Retinal pigment epithelial cell (primary cell): ENCODE measurements at places on chromosomes 1 and 21.

- DNase-seq, result no peak
These were observed 899.2 kb downstream of the NCAM2 start for GRCh38 chr21:21897275-21897883.

DNA sequence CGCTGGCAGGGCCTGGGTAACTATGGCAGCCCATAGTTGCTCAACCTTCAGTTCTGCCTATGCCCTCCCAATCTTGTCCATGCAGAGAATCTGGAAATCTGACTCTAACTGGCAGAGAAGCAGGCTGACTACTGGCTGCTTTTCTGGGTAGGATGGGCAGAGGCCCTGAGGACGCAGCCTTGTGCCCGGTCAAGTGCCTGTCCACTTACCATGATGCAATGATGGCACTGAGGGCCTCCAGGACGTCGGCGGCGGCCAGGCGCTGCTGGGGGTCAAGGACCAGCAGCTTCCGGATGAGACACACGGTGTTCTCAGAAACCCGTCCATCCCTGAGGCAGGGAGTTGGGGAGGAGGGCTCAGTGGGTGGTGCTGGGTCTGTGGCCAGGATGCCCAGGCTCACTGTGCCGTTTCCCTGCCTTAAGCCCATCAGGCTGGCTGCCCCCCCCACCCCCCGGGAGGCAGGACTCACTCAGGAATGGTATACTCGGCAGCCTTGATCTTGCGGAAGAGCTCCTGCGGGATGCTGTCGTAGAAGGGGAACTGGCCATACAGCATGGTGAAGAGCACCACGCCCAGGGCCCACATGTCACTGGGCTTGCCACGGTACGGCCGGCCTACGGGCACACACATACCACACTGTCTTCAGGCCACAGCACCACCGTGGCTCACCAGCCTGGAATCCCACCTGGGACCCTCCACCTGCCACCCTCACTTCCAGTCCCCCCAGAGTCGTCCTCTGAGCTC lies 20.4 kb upstream of the EVA1B start:
- DNase-seq, result no peak

- DNase-seq, result peak; percentile 31
These were observed at the start of gene BCL2L15 for GRCh38 chr1:113887402-113888175. BCL2L15 (minus strand) TSS chr1:113887581; CDS start chr1:113887375, 206 bp downstream.

- no peak for DNase-seq
These were observed 29.6 kb downstream of the B3GALT2 start for GRCh38 chr1:193156822-193157142.

- DNase-seq, result peak; percentile 24
These were observed 2.8 kb downstream of the GCSAML start for GRCh38 chr1:247551721-247552120.

DNA sequence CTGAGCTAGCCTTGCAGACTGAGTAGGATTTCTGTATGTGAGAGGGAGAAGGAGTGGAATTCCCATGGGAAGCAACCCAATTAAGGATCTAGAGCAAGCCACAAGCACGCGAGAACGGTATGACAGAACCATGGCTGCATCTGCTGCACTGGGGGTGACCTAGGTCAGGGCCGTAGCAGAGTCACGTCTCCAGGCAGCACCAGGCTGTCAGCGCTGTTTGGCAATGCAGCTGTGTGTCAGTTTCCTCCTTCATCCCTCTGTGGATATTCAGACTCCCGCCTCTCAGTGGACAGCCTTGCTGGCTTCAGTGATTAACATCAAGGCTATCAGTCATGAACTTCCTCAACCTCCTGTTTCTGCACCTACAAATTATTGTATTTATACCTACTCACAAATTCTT lies 118.1 kb upstream of the PPP2R5A start:
- DNase-seq, result peak; percentile 32

- DNase-seq, result no peak
These were observed 210.3 kb downstream of the SETD4 start for GRCh38 chr21:35850029-35850428.

DNA sequence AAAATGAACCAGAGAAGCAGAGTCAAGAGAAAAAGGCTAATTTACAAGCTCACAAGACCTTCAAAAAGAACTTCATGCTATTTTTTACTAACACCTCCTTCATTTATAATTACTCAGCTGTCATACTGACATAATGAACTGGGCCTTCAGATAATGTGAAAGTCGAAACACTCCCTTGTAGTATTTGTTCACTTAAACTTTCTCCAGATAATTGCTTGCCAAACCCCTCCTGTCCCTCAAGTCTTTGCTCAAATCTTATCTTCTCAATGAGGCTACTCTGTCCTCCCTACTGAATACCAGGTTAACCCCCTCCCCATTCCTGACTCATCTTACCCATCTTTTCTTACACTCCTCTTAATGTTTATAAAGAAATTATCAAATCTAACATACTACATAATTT lies 11.1 kb upstream of the MAP3K21 start:
- DNase-seq, result no peak

DNA sequence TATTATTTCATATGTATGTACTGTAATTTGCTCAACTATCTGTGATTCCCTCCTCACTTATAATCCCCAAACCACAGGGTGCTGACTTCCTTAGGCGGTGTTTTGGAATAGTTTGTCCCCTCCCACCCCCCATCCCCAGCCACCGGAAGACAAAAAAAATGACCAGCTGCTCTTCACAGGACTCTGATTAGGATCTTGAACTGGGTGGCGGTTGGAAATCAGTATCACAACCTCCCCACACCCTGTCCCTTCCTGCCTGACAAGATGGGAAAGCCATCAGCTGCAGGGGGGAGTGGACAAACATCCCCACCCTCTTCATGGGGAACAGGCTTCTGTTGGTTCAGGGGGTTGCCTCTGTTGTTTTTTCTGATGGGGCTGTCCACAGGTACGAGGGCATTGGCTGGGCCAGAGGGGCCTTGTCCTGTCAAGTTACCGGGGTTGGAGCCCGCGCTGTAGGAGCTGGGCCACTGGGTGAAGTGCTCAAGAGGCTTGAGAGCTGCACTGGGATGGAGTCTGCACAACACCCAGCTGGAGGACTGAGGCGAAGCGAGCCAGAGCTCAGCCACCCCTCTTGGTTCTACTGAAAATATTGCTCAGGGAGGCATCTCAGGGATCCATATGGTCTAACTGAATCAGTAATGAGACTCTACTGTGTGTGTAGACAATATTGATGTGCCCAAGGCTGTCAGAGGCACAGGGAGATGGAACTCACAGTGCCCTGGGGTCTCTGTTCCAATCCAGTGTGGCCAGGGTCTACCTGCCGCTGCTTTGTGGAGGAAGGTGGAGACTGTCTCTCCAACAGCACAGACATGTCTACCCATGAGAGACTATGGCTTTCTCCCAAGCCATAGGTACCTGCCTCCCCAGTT lies 28.2 kb downstream of the NAV1 start:
- no peak for DNase-seq

GRCh38 chr1:209707308-209707707 lies 2.7 kb downstream of the HSD11B1 start:
- no peak for DNase-seq

GRCh38 chr1:167678422-167678821 lies 43.4 kb upstream of the MPZL1 start:
- DNase-seq, result no peak

DNA sequence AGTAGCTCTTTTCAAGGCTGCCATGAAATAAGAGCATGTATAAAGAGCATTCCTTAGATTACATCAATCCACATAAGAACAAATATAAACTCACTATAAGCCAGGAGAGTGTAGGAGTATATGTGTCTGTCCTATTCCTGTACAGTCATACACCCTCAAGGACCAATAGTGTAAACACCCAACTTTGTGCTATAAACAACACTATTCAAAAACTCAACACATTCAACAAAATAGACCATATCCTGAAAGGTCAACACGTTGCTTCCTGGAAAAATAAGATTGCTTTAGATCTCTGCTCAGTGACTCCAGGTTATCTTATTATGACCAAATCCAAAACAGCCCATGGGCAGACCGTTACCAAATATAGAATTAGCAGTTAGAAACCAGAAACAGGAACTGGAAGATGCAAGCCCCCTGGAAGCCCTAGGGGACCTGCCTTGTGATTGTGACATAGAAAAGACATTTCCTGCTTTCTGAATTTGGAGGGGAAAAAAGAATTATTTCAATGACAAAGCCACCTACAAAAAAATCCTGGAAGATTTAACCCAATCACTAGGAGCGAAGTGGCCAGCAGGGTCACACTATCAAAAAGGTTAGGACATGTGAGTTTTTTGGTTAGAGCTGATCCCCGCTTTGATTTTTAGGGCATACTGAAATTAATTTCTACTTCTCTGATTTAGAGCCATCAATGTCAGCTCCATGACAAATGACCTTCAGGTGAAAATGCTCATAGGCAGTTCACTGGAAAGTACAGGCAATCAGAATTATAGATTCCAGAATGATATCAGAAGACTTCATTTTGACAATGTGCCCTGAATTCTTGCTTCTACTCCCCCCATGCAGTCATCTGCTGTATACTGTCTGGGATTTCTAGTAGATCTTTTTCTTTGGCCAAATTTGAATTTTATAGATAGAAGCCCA lies 59.9 kb downstream of the LRRC8C start:
- no peak for DNase-seq

GRCh38 chr1:14468751-14469150 lies 129.7 kb upstream of the KAZN start:
- DNase-seq, result no peak

DNA sequence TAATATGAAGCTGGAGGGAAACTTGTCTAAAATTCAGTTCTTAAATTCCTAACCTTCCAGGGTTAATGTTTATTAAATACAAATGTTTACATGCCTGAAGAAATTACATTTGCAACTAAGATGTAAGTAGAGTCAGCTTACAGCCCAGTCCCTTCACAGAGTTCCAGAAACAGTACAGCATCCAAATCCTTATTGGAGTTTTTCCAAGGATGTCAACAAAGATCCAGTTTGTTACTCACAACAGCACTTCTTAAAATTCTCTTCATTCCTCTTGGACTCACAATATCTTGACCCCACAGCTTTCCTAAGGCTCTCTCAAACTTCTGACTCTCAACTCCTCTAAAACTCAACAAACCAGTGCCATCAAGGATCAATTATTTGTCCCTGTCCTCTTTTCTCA lies 50.1 kb upstream of the RWDD3 start:
- DNase-seq, result peak; percentile 39

DNA sequence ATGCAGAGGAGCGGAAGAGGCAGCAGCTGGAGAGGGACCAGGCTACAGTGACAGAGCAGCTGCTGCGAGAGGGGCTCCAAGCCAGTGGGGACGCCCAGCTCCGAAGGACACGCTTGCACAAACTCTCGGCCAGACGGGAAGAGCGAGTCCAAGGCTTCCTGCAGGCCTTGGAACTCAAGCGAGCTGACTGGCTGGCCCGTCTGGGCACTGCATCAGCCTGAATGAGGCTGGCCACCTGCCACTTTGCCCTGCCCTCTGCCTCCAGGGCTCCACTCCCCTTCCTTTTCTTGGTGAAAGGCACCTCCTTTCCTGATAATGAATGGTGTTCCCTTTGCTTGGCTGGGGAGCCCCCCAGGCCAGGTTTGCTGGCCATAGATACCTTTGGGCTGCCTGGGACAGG lies 3.3 kb upstream of the HMGN2 start:
- no peak for DNase-seq

GRCh38 chr1:217425422-217425821 lies 205.5 kb downstream of the GPATCH2 start:
- DNase-seq, result no peak

DNA sequence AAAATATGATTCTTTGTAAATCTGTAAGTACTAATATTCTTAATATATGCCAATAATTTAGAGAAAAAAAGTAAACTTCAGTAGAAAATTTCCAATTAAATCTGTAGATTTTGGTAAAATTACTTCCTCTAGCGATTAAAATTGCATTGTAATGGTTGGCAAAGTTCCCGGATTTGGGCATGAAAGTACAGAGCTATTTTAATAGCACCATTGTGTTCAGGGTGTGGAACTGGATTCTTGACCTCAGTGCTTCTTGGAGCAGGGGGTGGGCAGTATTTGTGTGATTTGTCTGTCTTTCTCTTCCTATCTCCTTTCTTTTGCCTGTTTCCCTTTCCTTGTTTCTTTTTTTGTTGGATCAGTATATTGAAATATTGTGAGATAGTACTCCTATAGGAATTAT lies 72.1 kb downstream of the DNM3 start:
- DNase-seq, result peak; percentile 67

- no peak for DNase-seq
These were observed 60.8 kb downstream of the LRRN2 start for GRCh38 chr1:204624631-204625216.

DNA sequence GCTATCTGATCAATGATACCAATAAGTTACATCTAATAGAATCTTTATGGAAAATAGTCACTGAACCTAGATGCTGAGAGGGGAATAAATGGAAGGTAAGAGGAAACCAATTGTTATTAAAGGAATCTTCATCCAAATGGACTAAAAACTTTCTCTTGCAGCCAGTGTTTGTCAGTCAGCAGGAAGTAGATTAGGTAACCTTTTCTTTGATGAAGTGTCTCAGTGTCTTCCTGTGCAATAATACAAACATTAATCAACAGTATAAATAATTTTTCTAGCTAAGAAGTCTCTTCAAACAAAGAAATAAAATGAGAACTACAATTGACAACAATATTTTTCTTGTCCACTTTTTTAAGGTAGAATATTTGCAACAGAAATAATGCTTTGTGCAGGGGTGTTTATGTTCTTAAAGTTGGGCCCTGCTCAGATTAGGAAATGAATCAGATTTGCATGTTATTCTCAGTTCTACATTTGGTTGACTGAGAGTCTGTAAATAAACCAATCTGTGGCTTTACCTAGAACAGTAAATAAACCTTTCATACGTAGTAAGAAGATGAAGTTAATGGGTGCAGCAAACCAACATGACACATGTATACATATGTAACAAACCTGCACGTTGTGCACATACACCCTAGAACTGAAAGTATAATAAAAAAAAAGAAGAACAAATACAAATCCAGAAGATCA lies 391.4 kb downstream of the MRPL39 start:
- DNase-seq, result no peak
